ENCODE measurements at places on chromosomes 5 and 9.

DNA sequence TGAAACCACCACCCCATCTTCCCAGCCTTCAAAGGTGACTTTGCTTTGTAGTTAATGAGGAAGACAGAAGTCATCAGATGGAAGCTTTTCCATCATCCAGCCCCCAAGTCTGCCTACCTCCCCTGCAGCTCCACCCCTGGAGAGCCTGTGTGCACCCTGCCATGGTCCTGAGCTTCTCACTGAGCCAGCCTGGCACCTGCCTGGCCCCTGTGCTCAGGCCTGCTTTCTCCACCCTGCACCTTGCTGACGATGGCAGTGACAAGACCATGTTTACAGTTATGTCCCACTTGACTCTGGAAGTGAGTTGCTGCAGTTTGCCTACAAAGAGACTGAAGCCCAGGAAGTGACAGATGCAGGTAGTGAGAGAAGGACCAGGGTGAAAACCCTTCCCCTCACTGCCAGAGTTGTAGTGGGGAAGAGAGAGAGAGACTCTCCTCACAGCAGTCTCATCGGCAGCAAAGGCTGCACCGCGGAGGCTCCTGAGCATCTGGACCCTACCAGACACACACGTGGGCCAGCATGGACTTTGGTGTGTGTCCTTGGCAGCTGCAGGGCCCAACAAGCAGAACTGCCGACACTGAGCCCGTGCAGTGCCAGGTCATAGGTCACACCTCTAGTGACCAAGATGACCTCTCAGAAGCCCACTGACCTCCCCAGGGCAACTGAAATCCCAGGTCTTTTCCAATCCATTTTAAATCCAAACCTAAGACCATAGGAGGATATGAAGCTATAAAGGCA is 107.1 kb downstream of the CACNA1B start:
- DNase-seq, result no peak

DNA sequence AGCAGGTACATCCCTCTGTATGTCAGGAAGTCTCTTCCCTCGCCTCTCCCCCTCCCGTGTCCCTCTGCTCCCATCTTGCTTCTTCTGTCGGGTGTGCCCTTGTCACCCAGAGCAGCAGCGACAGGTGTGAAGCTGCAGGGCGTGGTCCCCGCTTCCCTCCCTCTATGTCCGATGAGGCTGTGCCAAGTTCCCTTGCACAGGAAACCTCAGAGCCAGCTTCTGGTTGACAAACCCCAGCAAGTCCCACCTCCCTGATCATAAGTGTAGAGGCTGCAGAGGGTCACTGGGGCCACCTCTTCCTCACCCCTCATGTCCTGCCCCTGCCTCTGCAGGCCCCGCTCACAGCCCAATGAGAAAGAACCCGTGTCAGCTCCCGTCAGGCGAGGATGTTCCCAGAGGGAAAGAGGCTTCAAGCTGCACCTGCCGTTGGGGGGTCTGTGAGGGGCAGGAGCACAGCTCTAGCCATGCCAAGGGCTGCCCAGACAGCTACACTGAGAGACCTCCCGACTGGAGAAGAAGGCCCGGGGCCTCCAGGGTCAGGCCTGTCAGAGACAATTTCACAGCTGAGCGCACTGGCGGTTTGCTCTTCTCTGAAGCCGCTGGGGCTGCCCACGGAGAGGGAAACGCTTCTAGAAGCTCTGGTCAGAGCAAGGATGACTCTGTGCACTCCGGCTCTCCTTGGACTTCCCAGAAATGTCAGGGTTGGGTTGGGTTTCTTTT is 73.3 kb downstream of the AK8 start:
- peak; percentile 94 for DNase-seq

GRCh38 chr9:124792257-124793014 is 15.5 kb downstream of the OLFML2A start:
- DNase-seq, result no peak

DNA sequence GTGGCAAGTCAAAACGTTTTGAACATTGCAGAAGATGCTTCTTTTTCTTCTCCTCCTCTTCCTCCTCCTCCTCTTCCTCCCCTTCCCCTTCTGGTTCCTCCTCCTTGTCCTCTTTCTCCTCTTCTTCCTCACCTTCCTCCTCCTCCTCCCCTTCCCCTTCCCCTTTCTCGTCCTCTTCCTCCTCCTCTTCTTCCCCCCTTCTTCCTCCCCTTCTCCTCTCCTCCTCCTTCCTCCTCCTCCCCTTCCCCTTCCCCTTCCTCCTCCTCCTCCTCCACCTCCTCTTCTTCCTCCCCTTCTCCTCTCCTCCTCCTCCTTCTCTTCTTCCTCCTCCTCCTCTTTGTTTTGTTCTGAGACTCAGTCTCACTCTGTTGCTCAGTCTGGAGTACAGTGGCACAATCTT is 167.0 kb upstream of the SV2C start:
- no peak for DNase-seq

- no peak for DNase-seq
These were observed 627.4 kb downstream of the LRRC70 start for GRCh38 chr5:63205976-63206375.

DNA sequence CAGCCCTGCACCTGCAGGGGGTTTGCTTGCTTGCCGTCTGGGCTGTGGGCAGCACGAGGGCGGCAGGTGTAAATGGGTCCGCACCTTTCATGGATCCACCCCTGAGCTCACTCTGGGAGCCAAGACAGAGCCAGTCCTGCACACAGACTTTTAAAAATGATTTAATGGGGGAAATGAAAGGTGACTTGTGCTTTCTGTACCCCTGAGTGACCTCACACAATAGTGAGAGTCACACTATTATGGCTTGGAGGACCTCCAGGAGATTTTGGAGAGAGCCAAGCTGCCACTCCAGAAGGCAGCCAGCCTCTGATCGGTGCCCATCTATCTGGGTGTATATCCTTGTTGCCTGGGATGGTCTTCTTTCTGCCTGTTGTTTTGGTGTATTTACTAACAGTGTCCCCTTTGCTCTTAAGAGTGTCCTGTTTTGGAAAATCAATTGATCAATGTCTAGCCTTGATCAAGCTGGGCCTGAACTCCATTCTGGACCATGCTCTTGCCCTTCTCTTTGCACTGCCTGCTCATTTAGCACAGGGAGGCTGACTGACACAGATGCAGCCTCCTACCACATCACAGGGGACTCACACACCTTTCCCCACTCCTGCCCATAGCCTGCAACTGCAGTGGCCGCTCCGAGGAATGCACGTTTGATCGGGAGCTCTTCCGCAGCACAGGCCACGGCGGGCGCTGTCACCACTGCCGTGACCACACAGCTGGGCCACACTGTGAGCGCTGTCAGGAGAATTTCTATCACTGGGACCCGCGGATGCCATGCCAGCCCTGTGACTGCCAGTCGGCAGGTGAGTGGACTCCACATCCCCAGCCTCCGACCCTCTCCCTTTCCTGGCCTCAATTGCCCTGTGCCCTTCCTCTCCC is 29.5 kb downstream of the LAMC3 start:
- DNase-seq, result no peak

- no peak for DNase-seq
These were observed 141.0 kb downstream of the ST8SIA4 start for GRCh38 chr5:100762108-100762507.

GRCh38 chr5:33772380-33772897 is 119.4 kb downstream of the ADAMTS12 start:
- DNase-seq, result no peak

DNA sequence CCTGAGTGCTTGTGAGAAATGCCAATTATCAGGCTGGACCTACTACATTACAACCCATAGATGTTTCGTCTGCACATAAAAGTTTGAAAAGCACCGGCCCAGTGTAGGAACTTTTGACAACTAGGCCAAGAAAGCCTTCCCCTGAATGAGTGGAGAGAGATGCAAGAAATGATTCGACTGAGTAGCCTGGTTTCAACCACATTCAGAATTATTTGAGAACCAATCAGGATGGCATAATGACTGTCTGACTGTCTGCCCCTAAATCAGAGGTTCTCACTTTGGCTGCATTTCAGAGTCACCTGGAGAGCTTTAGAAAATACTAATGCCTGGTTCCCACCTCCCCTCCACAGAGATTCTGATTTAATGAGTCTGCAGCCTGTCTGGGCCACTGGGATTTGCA is 61.1 kb downstream of the FRMD3 start:
- no peak for DNase-seq

GRCh38 chr9:122276096-122276495 is 11.4 kb downstream of the MRRF start:
- DNase-seq, result no peak

DNA sequence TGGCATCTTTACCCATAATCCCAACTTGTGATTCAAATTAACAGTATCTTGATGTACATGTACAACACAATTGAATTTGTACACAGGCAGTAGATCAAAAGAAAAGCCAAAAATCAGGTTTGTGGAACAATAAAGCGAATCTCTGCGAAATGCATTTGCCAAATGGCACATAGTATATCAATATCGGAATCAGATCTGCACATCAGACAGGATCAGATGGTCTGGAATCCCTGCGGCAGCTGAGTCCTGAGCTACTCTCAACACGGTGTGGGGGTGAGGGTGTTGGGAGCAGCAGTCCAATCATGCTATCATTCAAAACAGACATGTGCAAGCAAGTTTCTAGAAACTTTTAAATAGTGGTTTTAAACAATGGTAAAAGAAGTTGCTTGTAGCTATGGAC is 358.3 kb downstream of the SEMA5A start:
- DNase-seq, result no peak

GRCh38 chr5:149878371-149878770 is 66.2 kb downstream of the PDE6A start:
- DNase-seq, result no peak

- no peak for DNase-seq
These were observed 342.8 kb downstream of the TMEM167A start for GRCh38 chr5:82734347-82734746.

DNA sequence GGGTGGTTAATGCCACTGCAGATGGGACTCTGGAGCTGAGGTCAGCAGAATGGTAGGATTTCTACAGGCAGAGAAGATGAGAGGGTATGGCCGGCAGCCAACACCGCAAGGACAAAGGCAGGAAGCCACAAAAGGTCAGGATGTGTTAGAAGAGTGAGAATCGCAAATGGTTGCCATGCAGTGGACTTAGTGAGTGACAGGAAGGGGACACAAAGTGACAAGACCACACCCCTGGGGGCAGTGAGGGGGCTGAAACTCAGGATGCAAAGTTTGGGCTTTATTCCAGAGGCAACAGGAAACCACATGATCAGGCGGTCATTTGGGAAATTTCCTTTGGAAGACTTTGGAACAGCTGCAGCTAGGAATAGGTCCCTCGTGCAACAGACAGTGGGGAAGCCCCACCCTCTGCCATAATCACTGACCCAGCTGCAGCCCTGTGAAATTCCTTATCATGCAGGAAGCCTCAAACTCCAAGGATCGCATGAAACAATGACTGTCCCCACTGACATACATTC is 14.2 kb upstream of the CCDC180 start:
- DNase-seq, result no peak

- peak; percentile 68 for DNase-seq
These were observed at the start of gene SYK for GRCh38 chr9:90801241-90801972. TSS of gene SYK (plus strand) at chr9:90801819. CDS start at chr9:90843899, 42,080 bp downstream.

GRCh38 chr5:89313804-89314588 is 431.0 kb upstream of the MEF2C start:
- DNase-seq, result no peak
